NCI-H345 (cell line): ENCODE measurements at places on chromosomes 6 and 20.

- DNase-seq: no peak
Observed at GRCh38 chr6:26044140-26045064, 42.8 kb upstream of the HFE start.

DNA sequence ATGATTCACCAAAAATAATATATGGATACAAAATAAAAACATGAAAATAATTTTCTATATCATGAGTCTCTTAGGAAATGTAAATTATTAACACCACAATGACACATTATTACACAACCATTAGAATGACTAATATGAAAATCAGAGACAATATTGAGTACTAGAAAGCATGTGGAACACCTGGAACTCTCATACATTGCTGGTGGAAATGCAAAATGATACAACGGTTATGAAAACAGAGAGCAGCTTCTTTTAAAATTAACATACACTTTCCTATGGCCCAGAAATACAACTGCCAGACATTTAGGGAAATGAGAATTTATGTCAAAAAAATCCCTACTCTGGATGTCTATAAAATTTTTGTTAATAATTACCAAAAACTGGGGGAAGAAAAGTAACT is 853.3 kb upstream of the MAN1A1 start:
- no peak for DNase-seq

DNA sequence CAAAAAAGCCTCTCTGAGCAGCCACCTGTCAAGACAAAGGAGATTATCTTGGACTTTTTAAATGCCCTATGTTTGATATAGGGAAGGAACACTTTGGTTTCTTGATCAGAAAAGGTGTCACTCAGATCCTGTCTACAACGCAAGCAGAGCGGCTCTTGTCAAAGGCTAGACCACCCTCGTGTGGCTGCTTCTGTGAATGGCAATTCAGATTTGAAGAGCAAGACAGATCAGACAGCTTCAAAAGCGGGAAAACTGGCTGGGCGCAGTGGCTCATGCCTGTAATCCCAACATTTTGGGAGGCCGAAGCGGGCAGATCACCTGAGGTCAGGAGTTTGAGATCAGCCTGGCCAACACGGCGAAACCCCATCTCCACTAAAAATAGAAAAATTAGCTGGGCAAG is 10.1 kb upstream of the NXT1 start:
- peak; percentile 75 for DNase-seq

- DNase-seq: no peak
Observed at GRCh38 chr6:41688256-41688965, 47.0 kb downstream of the TFEB start.

GRCh38 chr20:64102647-64103354 is 4.6 kb downstream of the NPBWR2 start:
- peak; percentile 77 for DNase-seq

DNA sequence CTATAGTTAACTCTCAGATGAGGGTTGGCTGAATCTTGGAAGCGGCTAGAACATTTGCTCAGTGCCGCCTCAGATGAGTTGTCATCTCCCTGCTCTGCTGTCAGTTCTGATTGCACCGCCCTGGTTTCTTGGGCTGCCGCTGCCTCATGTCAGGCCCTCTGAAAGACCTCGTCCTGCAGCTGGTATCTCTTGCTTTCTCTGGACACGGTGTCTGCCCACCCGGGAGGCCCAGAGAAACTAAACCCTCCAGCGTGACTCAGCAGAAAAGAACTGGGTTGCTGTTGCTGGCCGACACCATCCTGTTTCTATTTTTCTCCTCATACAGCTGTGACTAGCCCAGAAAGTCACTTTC is 355.4 kb downstream of the CD83 start:
- no peak for DNase-seq

- no peak for DNase-seq
Observed at GRCh38 chr20:57398901-57399535, 7.8 kb downstream of the RBM38 start.

- no peak for DNase-seq
Observed at GRCh38 chr6:21404577-21404976, 189.0 kb upstream of the SOX4 start.

- DNase-seq: no peak
Observed at GRCh38 chr6:55299286-55299985, 27.8 kb upstream of the GFRAL start.

GRCh38 chr6:3770023-3770720 is 18.7 kb upstream of the PXDC1 start:
- no peak for DNase-seq

DNA sequence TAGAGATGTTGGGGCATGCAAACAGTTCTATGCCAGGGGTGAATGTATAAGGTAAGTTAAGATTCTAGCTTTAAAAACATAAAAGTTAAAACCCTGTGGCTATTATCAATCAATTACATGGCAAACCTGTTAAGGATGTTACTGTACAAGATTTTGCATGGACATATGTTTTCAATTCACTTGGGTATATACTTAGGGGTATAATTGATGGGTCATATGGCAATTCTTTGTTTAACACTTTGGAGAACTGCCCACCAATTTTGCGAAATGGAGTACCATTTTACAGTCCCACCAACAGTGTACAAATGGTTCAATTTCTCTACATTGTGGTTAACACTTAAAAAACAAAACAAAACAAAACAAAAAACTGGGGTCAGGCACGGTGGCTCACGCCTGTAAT is 9.4 kb upstream of the NCOA3 start:
- DNase-seq: no peak

DNA sequence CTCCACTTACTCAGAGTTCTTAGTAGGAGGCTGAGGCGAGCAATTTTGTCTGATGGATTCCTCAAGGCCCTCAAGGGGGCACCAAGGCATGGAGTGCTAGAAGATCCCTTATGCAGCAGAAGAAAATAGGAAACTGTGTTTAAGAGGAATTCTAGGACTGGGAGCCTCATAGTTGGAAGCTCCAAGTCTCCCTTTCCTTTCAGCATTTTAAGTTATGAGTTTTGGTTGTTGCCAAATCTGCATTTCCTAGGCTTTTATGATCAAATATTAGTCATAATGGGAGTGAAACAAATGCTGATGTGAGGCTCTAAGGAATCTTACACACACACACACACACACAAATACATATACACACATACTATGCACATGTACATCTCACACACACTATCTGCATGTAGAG is 714.0 kb downstream of the UTRN start:
- DNase-seq: no peak

DNA sequence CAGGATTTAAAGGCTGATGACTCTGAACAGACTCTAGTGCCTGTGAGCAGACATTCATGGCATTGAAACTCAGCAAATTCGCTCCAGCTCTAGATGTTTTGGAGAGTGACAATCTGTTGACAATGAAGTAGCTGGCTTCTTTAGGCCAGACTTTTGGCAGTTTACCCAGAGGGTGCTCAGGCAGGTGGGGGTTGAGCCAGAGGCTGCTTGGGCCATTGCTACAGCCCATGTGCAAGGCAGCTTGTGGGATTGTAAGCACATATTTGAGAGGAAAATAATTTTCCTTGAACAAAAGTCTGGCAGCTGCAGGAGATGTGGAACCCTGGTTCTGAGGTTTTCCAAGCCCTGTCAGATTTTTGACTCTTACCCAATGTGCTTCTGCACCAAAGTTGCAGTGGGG is 311.6 kb downstream of the CDC5L start:
- DNase-seq: no peak

DNA sequence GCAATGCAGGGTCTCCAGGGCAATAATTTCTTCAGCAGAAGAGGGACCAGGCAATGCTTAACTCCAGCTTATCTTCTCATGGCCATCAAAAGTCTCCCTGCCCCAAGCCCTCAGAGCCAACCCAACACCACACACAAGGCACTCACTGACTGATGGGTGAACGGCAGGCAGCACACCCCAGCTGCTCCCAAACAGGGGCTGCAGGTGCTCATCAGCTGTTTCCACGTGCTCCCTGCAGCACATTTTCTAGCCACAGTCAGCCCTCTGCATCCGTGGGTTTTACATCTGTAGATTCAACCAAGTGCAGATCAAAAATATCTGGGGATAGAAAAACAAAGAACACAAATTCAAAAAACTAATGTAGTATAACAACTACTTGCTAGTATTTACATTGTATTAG is 4.0 kb upstream of the GABRR1 start:
- DNase-seq: no peak
